Fibroblast of lung (primary cell): ENCODE measurements at places on chromosomes 5 and 9.
A peak's percentile ranks its signal among the peaks of the same experiment; 100 is the strongest.

GRCh38 chr9:82883436-82883835, 179.5 kb downstream of the RASEF start:
- H3K27ac ChIP-seq, result no peak overlapping the region
- no peak for DNase-seq
- no peak overlapping the region for H3K4me3 ChIP-seq
- no peaks in the 10 kb centered on the region for H3K36me3 ChIP-seq

GRCh38 chr9:35743452-35743851, 5.6 kb downstream of the GBA2 start:
- DNase-seq, result no peak
- H3K4me1 ChIP-seq, result peaks cover 4% of the 10 kb centered on the region
- peaks cover 34% of the 10 kb centered on the region for H3K36me3 ChIP-seq
- no peak overlapping the region for H3K27ac ChIP-seq
- H3K4me3 ChIP-seq, result no peak overlapping the region

DNA sequence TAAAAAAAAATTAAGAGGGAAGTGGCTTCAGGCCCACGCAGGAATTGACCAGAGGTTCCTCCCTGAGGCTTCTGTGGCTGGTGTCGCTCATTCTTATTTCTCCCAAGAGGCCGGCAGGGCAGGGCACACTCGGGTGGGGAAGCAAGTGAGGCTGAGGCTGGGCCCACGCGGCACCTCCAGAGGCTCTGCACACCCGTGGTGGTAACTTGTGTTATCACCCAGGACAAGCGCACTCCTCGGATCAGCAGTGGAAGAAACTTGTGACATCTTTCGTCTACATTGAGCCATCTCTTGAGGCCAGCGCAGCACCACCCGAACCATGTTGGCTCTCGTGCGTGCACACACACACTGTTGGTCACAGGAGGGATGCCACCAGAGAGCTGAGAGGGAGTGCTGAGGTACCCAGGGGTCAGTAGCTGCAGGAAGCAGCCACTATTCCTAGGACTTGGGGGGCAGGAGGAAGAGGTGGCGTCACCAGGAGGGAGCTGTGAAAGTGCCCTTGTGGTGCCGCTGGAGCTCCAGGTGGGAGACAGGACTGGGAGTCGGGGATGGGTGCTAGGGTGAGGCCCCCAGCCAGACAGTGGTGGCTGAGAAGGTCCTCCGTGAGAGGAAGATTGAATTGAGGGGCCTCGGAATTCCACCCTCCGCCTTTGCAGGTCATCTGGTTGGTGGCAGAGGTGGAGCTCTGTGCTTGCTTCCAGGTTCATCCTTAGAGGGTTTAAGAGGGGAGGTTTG, 6.4 kb downstream of the NDUFS6 start:
- no peaks in the 10 kb centered on the region for H3K27me3 ChIP-seq
- DNase-seq, result no peak
- H3K36me3 ChIP-seq, result peaks cover 35% of the 10 kb centered on the region
- H3K27ac ChIP-seq, result no peak overlapping the region

DNA sequence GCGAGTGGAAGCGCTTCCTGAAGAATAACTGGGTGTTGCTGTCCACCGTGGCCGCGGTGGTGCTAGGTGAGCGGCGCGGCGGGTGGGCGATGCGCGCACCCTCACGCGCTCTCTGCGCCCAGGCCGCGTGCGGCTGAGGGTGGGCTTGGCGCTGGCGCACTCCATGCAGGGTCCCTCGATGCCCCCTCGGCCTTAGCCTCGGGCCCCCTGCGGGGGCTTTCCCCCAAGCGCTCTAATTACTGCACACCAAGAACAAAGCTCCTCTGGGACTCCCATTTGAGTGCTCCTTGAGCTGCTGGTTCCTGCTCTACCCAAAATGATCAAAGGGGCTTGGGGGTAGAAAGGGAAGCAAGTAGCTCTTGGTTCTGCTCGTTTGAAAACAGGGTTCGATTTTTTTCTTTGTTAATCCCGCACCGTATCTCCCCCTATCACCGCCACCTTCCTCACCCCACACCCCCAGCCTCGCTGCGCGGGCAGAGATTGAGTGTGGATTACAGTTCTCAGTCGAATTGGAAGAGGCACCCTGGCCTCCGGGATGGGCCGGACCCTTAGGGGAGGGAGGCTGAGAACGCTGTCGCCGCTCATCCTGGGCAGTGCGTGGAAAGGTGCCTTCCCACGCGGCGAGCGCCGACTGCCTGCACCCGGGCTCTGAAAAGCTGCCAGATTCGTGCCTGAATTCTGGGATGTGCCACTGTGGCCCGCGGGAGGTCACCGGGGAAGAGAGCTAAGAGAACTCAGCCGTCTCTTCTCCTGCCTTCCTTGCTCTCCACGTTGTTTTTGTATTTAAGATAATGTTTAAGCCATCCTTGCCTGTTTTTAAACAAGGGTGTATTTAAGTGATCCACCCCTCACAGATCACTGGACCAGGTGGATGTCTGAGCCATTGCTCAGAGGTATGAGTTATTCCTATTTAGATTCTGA, 697 bp downstream of the SLC1A1 start:
- no peaks in the 10 kb centered on the region for H3K4me1 ChIP-seq
- no peaks in the 10 kb centered on the region for H3K27me3 ChIP-seq
- no peak for DNase-seq

- peak; percentile 20 for DNase-seq
- H3K27me3 ChIP-seq, result no peaks in the 10 kb centered on the region
- no peak overlapping the region for H3K4me3 ChIP-seq
- H3K4me1 ChIP-seq, result peaks cover 3% of the 10 kb centered on the region
- no peaks in the 10 kb centered on the region for H3K36me3 ChIP-seq
- no peak overlapping the region for H3K27ac ChIP-seq
Measured at GRCh38 chr5:64807520-64807919, 38.8 kb downstream of the CWC27 start.

GRCh38 chr5:134846641-134846960, 833 bp downstream of the C5orf24 start:
- no peaks in the 10 kb centered on the region for H3K27me3 ChIP-seq
- peaks cover 14% of the 10 kb centered on the region for H3K4me1 ChIP-seq
- peak overlapping the region; percentile 99 for H3K4me3 ChIP-seq
- DNase-seq, result no peak
- H3K36me3 ChIP-seq, result no peaks in the 10 kb centered on the region
